Upper lobe of left lung (tissue), 6 donors: ENCODE measurements at places on chromosomes 1 and 21. TPM values are rescaled to one million over a fixed set of nuclear protein-coding genes. Genes with fewer than 3 reads are reported as not detected.
A peak's percentile ranks its signal among the peaks of the same experiment; 100 is the strongest.

The LCE1E gene
- not detected for total RNA-seq

The CHTOP gene
- 65.4 TPM for total RNA-seq

The NCF2 gene
- 68.5 TPM for total RNA-seq

The CLDN17 gene
- total RNA-seq: not detected

The IL20 gene
- total RNA-seq: not detected

- DNase-seq: no peak
- peaks cover 10% of the 10 kb centered on the region for H3K4me1 ChIP-seq
- H3K27ac ChIP-seq: no peak overlapping the region
- no peak overlapping the region for H3K4me3 ChIP-seq
- no peaks in the 10 kb centered on the region for H3K27me3 ChIP-seq
These were observed 92.9 kb upstream of the TTC39A start for GRCh38 chr1:51423073-51423821.

DNA sequence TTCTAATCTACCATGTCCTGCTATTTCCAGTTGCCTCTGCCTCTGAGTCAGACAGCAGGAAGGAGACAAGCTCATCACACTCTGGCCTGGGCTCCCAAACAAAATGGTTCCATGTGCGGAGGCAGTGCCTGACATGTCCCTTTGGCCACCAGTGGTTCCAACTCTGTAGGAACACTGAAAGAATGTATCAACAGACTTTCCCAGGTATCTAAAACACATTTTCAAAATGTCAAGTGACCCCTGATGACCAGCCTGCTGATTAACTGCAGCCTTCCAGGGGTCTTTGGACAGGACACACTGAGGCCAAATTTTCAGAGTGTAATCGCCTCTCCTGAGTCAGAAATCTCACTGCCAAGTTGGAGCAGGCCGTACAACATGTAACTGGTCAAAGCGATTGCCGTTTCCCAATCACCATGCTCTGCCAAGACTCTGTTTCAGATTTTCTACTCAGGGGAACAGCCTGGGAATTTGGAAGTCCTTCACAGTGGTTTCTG lies 172.7 kb downstream of the TPR start:
- H3K4me3 ChIP-seq: no peak overlapping the region
- H3K36me3 ChIP-seq: no peaks in the 10 kb centered on the region
- H3K27ac ChIP-seq: peak overlapping the region; percentile 38
- DNase-seq: peak; percentile 25
- no peaks in the 10 kb centered on the region for H3K27me3 ChIP-seq
- H3K4me1 ChIP-seq: no peaks in the 10 kb centered on the region

DNA sequence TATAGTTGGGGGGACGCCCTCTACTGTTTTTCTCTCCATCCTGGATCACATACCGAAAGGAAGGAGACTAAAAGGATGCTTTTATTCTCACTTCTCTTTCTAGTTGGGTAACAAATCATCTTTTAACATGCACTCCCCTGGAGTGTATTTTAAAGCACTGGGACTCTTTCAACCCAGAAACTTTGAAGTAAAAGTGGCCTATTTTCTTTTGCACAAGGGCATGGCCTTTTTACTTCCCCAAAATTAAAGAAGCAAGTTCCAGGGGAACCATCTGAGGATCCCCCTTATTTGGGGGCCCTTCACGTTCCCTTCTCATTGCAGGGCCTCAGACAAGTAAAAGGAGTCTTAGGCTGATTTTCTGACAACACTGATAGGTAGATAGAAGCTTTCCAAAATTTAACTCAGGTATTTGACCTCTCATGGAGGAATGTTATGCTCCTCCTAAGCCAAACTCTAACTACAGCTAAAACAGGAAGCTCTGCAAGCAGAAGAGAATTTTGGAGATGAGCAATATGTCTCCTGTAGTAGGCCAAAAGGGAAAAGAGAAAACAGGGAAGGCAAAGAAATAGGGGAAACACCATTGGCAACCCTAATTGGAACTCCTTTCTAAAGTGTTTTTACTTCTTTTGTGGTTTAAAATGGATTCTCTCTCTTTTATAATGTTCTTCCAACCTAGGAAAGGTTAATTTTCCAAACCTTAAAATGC lies 8.9 kb upstream of the CD46 start:
- H3K27ac ChIP-seq: no peak overlapping the region
- no peaks in the 10 kb centered on the region for H3K4me1 ChIP-seq
- no peak for DNase-seq
- no peak overlapping the region for H3K4me3 ChIP-seq

DNA sequence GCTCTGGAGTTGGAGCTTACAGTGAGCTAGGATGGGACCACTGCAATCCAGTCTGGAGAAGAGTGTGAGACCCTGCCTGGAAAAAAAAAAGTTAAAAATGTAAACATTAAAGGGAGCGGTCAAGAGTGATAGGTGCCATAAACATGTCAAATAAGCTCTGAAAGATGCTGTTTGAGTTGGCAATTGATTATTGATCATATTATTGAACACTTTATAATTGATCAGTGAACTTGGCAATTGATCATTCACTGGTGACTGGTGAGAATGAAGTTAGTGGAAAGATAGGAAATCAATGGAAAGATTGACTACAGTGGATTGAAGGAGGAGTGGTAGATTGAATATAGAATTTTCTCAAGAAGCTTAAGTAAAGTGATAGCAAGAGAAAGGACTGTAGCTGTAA lies 64.3 kb upstream of the MPC2 start:
- no peak overlapping the region for H3K27ac ChIP-seq
- H3K36me3 ChIP-seq: peaks cover 27% of the 10 kb centered on the region

GRCh38 chr1:93219443-93219842 lies 38.9 kb downstream of the CCDC18 start:
- H3K4me1 ChIP-seq: no peaks in the 10 kb centered on the region
- no peak overlapping the region for H3K27ac ChIP-seq
- DNase-seq: no peak
- no peaks in the 10 kb centered on the region for H3K36me3 ChIP-seq
- H3K4me3 ChIP-seq: no peak overlapping the region

DNA sequence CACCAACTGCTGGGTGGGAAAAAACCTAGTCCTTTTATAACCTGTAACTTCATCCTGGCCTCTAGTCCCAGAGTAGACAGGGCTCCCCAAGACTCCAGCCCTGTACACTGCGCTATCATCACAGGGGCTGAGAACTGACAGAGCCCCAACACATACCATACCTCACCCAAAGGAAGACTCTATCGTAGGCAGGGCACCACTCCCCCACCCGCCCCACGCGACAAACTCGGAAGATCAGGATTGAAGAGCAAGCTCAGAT lies 15.8 kb downstream of the INPP5B start:
- H3K36me3 ChIP-seq: peaks cover 23% of the 10 kb centered on the region
- DNase-seq: no peak
- H3K4me3 ChIP-seq: peak overlapping the region; percentile 80
- H3K27me3 ChIP-seq: no peaks in the 10 kb centered on the region
- H3K27ac ChIP-seq: peak overlapping the region; percentile 91

DNA sequence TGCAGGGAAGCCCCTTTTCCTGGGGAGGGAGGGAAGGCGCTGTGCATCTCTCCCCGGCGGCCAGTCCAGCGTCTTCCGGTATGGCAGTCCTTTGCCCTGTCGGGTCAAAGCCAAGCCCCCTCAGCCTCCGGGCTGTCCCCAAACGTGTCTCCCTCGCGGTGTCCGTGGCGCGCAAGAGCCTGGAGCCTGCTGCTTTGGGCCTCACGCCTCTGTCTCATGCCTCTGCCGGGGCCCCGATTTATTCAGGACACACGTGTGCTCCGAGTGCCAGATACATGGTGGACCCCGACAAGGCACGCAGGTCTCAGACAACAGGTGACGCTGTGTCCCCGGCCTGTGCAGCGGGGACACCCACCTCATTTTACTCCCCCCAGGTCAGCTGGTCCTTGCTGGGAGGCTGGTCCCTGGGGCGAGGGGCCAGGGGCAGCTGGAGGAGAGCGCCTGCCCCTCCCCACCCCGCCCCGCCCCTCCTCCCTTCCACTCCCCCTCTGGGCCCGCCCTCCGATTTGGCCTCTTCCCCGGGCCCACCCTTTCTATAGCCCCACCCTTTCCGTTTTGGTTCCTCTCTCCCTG lies 176.7 kb downstream of the CAMTA1 start:
- DNase-seq: no peak
- no peaks in the 10 kb centered on the region for H3K36me3 ChIP-seq
- H3K4me3 ChIP-seq: no peak overlapping the region
- H3K4me1 ChIP-seq: peaks cover 18% of the 10 kb centered on the region
- H3K27ac ChIP-seq: no peak overlapping the region

- H3K36me3 ChIP-seq: no peaks in the 10 kb centered on the region
- no peaks in the 10 kb centered on the region for H3K4me1 ChIP-seq
- H3K27me3 ChIP-seq: no peaks in the 10 kb centered on the region
- no peak overlapping the region for H3K27ac ChIP-seq
- no peak for DNase-seq
These were observed 90.9 kb downstream of the SLC30A10 start for GRCh38 chr1:219837274-219837993.

- DNase-seq: no peak
- H3K4me3 ChIP-seq: no peak overlapping the region
- H3K27me3 ChIP-seq: no peaks in the 10 kb centered on the region
- no peak overlapping the region for H3K27ac ChIP-seq
- peaks cover 21% of the 10 kb centered on the region for H3K4me1 ChIP-seq
- H3K36me3 ChIP-seq: no peaks in the 10 kb centered on the region
These were observed 12.9 kb upstream of the LEMD1 start for GRCh38 chr1:205434738-205435137.

GRCh38 chr1:196997423-196997822 lies 20.1 kb downstream of the CFHR5 start:
- no peak overlapping the region for H3K27ac ChIP-seq
- no peak overlapping the region for H3K4me3 ChIP-seq
- no peaks in the 10 kb centered on the region for H3K36me3 ChIP-seq
- H3K27me3 ChIP-seq: no peaks in the 10 kb centered on the region
- DNase-seq: no peak

DNA sequence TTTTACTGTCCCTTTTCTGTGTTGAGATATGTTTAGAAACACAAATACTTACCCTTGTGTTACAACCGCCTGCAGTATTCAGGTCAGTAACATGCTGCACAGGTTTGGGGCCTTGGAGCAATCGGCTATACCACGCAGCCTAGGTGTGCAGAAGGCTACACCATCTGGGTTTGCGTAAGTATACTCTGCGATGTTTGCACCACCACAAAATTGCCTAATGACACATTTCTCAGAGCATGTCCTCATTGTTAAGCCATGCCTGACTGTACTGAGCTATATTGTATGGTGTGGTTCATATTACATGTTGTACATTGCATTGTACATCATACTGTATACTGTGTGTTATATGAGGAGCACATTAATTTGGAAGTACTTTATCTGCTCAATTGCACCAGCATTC lies 247.4 kb downstream of the RHOU start:
- no peak for DNase-seq
- H3K4me3 ChIP-seq: no peak overlapping the region
- no peak overlapping the region for H3K27ac ChIP-seq
- H3K36me3 ChIP-seq: no peaks in the 10 kb centered on the region
- H3K27me3 ChIP-seq: no peaks in the 10 kb centered on the region
- peaks cover 19% of the 10 kb centered on the region for H3K4me1 ChIP-seq

GRCh38 chr1:63675420-63675931 lies 82.3 kb downstream of the PGM1 start:
- peak; percentile 38 for DNase-seq
- H3K27me3 ChIP-seq: no peaks in the 10 kb centered on the region
- H3K4me3 ChIP-seq: no peak overlapping the region

- no peak for DNase-seq
- no peaks in the 10 kb centered on the region for H3K36me3 ChIP-seq
- no peaks in the 10 kb centered on the region for H3K27me3 ChIP-seq
- peaks cover 84% of the 10 kb centered on the region for H3K4me1 ChIP-seq
- H3K27ac ChIP-seq: peak overlapping the region; percentile 60
These were observed 36.6 kb downstream of the CAPZB start for GRCh38 chr1:19448491-19449439.
